Stimulated activated CD4-positive, alpha-beta T cell treated with anti-CD3 and anti-CD28 coated beads, Interleukin-1b, Interleukin-23, amount 100 ng/mL, for 1 hour (primary cell): ENCODE measurements at places on chromosomes 2 and 18.

DNA sequence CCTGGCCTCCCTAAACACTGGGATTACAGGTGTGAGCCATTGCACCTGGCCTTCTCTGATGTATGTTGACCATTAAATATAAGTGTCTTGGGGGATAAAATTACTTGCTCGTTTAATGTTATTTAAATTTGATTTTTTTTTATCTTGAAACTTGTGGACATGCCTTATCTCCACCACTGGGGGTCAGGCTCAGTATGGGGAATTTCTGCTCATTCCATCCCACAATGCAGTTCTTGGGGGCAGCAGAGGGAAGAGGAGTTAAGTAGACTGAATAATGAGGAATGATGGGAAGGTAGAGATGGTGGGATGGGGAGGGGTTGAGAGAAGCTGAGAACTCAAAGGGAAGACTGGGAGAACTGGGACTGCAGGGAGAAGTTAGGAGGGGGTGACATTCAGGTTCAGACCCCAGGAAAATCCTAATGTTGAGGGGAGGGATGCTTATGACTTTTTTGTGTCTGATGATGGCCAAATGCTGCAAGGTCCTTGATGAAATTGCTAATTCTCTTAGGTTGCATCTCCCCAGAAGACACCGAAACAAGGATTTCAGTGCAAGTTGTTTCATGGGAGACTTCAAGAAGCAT lies 174.2 kb downstream of the MIB1 start:
- no peak for DNase-seq

DNA sequence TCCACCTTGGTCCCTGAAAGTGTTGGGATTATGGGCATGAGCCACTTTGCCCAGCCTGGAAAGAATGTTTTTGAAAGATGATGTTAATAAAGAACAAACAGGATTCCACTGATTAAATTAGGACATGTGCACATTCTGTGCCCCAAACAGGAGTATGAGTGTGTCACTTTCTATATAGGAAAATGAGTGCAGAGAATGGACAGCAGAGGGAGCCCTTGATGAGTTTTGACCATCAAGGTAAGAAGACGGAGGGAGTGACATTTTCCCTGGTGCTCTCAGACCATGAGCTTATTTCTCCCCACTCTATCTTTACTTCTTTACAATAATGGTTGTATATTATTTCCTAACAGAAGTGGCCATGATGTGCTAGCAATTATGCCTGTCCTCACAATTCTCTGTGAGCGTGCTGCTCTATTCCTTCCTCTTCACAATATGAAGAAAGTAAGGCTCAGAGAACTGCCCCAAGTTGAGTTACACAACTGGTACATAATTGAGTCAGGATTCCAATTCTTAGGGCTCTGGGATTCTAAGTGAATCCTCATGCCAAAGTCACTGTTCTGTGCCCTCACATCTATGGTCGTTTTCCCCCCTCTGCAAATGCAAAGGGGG lies 20.6 kb downstream of the RPL37A start:
- DNase-seq, result no peak

GRCh38 chr2:44722026-44722625 lies 219.4 kb upstream of the SIX3 start:
- no peak for DNase-seq

DNA sequence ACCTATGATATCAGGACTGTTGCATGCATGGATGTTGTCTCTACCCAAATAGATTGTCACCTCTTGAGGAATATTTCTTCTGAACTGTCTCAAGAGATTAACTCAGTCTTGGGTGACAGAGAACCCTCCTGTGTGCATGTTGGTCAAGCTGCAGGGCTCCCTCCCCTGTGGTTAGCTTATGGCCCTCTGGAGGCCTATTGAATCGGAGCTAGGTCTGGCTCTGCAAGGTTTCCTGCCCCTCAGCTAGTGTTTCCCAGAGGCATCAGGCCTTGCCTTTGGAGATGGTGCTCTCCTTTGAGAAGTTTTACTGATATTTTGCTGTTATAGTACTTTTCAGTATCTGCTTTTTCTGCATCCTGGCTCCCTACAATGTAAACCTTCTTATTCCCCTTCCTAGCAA lies 769.2 kb upstream of the FAM98A start:
- DNase-seq, result no peak

DNA sequence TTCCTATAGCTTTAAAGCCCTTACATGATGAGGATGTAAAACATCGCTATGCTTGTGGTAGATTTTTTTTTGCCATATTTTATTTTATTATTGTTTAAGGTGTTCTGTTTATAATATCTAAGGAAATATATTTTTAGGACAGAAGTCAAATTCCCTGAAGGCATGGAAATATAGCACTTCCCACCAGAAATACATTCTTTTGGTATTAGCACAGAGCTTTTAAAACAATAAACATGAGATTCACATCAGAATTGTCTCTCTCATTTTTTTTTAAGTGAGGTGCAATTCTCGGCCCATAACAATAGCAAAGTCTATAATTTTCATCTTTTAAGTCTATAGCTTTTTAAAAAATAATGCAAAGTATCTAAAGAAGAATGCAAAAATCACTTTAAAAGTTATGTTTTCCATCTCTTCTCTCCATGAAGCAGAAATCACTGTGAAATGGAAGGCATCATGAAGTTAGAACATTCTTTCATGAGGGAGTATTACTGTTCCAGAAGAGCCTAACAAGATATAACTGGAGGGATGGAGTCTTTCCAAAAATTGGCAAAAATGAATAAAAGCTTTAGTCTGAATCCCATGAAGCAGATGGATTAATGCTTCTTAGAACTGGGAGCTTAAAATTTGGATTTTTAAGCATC lies 283.6 kb upstream of the TRIB2 start:
- DNase-seq, result no peak

DNA sequence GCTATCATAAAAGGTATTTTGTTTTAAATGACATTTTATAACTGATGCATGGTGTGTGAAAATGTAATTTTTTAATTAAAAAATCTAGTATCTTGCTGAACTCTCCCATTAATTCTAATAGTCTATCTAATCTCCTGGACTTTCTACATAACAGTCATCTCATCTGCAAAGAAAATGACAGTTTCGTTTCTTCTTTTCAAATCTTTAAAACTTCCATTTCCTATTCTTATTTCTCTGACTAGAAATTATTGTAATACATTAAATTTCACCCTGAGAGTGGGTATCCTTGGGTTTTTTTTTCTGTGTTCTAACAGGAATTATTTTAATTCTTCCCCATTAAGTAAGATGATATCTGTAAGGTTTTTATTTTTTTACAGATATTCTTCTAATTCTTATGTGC lies 120.1 kb downstream of the KCNF1 start:
- DNase-seq, result no peak

- DNase-seq, result no peak
Observed at GRCh38 chr2:205288686-205289085, 393.6 kb upstream of the NRP2 start.

DNA sequence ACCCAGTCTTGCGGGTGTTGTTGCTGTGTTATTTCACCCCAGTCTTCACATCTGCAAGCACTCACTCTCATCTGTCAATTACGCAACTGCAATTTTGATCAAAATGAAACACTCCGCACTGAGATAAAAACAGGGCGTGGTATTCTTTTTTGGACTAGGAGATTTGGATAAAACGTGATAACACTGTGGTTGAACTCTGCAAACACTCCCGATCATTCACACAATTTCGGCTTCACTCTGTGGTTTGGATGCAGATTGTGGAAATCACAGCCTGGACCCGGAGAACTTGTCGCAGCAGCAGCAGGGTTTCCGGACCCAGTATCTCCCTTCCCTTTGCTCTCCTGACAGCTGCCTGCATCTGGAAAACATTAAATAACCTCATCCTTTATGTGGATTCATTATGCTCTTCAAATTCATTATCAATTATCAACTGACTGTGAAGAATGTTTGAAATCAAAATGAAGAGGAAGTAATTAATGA lies 49.4 kb upstream of the APCDD1 start:
- DNase-seq, result no peak

DNA sequence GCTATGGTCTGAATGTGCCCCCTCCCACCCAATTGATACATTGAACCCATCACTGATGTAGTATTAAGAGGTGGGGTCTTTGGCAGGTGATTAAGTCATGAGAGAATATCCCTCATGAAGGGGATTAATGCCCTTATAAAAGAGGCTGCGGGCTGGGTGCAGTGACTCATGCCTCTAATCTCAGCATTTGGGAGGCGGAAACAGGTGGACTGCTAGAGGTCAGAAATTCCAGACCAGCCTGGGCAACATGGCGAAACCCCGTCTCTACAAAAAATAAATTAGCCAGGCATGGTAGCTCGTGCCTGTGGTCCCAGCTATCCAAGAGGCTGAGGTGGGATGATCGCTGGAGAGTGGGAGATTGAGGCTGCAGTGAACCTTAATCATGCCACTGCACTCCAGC lies 14.3 kb downstream of the POLR2D start:
- no peak for DNase-seq

DNA sequence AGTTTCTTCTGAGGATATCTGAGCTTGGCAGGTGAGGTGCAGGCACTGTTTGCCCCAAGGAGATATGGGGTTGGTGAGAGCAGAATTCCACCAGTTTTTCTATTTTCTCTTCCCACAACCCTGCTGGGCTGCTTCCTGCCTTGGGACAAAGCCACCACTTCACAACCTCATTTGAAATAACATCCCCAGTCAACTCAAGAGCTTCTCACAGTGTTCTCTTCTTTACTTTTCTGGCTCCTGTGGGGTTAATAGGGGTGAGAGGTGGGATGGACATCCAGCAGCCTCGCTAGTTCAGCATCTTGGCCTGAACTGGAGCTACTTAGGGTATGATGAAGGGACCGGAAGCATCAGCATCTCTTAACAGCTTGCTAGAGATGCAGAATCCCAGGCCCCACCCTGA lies 106.3 kb downstream of the SLC4A3 start:
- no peak for DNase-seq

DNA sequence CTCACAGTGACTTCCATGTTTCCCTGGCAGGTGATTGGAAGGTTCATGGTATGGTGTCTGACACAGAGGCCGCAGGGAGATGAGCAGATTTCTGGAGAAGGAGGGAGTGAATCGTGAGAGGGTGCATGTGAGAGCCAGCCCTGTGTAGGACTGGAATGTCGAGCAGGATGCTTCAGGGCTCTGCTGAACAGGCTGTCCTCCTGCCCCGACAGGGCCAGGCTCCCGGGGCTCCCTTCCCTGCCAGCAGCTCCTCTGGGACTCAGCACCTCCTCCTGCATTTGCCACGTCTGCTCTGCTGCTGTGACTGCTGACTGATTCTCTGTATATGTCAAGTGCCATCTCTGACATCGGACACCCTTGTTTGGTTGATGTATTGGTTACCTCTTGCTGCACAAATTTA lies 38.5 kb upstream of the INHBB start:
- no peak for DNase-seq

DNA sequence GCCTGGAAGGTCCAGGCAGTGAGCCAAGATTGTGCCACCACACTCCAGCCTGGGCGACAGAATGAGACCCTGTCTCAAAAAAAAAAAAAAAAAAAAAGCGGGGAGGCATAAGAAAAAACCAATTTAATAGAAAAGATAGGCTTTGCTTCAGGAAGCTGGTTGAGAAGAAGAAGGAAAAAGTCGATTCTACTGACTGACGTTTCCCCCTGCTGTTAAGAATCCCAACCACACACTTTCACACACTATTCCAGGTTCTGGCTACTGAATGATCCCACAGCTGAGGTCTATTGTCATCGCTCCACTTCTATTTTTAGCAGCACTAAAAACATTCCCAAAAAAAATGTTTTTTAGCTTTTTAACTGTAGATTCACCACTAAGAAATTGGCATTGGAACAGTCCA lies 6.7 kb upstream of the CHCHD5 start:
- no peak for DNase-seq

- DNase-seq, result no peak
Observed at GRCh38 chr2:120885749-120886148, 150.1 kb downstream of the GLI2 start.

- DNase-seq, result no peak
Observed at GRCh38 chr2:191622374-191623320, 55.3 kb upstream of the NABP1 start.

DNA sequence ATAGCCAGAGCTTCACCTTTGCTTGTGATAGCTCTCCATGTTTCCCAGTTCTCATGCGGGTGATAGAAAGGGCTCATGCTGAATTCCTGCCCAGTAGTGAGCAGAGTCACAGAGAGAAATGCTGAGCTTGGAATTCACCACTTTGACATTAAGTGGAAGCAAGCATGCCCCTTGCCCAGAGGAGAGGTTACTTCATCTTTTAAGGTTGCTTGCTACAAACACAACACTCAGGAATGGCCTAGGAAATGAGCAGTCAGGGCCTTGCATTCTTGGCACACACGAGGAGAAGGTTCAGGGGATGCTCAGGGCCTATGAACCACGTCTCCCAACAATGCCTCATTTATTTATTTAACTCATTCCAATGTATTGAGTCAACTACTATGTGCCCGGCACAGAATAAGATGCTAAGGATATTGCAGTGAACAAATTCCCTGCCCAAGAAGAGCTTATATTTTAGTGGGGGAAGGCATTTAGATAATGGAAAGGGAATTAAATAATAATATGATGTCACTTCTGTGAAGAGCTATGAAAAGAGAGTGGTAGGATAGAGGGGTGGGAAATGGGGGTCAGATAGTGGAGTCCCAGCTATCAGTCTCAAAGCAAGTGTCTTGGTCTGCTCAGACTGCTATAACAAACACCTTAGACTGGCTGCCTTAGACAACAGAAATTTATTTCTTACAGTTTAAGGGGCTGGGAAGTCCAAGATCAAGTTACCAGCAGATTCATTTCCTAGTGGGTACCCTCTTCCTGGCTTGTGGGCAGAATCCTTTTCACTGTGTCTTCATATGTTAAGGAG lies 42.1 kb downstream of the DDX18 start:
- no peak for DNase-seq

- no peak for DNase-seq
Observed at GRCh38 chr18:8735274-8735673, 29.9 kb downstream of the MTCL1 start.

DNA sequence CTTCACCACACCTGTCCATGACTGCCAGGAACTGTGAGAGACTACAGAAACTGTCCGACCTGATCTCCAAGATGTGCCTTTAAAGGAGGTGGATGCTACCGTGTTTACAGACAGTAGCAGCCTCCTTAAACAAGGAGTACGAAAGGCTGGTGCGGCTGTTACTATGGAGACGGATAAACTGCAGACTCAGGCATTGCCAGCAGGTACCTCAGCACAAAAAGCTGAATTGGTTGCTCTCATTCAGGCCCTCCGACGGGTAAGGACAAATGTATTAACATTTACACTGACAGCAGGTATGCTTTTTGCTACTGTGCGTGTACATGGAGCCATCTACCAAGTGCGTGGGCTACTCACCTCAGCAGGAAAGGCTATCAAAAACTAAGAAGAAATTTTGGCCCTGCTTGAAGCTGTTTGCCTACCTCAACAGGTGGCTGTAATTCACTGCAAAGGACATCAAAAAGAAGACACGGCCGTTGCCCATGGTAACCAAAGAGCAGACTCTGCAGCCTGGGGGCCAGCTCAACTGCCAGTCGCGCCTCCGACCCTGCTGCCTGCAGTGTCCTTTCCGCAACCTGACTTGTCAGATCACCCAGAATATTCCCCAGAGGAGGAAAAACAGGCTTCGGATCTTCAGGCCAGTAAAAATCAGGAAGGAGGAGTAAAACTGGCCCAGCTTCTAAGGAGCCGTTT lies 30.9 kb downstream of the SKA1 start:
- DNase-seq, result no peak

GRCh38 chr2:237164474-237165042 lies 78.9 kb downstream of the COPS8 start:
- no peak for DNase-seq

GRCh38 chr18:22840606-22841144 lies 92.5 kb upstream of the RBBP8 start:
- DNase-seq, result no peak
